Activated CD4-positive, alpha-beta T cell treated with anti-CD3 and anti-CD28 coated beads, Interleukin-2, amount 50 U/mL, for 24 hours (primary cell): ENCODE measurements at places on chromosomes 12 and 14.
A peak's percentile ranks its signal among the peaks of the same experiment; 100 is the strongest.

GRCh38 chr12:113674302-113674701 is 202.6 kb upstream of the LHX5 start:
- DNase-seq: no peak

DNA sequence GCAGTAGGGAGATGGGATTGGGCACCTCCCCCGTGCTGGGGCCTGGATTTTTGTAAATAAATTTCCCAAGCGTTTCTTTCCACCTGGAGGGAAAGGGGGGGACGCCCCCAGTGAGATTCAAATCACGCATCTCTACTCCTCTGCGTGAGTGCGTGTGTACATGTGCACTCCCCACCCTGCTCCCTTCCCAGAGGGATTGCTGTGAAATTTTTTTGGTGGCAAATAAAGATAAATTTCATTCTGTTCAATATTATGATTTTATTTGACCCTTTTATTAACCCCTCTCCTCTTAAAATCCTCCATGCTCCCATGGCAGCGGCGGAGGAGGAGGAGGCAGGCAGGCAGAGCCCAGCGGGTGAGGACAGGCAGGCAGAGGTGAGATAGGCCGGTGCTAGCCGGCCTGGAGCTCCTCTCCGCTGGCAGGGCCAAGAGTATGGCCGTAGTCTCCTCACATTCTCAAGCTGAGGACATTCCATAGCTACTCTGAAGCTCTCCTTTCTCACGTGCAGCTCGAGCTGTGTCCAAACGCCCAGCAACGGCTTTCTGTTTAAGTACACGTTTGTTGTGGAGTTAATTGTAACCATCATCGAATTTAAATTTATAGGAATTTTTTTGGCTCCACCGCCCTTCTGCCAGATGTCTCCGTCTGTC is 1.5 kb upstream of the HOTAIR start:
- DNase-seq: no peak

- DNase-seq: no peak
Observed at GRCh38 chr14:104423701-104424405, 155.7 kb upstream of the C14orf180 start.

- no peak for DNase-seq
Observed at GRCh38 chr12:106128585-106129328, 10.0 kb downstream of the NUAK1 start.

DNA sequence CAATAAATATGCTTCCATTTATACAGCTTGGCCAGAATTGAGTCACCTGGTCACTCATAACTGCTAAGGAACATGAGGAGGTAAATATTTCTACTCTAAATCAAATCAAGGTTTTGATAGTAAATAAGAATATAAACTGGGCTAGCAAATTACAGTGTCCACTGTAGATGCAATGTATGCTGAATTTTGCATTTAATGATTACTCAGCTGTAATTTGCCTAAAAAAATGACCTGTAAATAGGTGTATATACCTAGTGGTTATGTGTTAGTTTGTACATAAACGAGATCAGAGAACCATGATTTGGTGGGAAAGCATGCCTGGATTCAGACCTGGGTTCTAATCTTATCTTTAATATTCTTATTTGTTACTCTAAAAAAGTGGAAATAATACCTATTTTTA is 76.6 kb upstream of the CNTN1 start:
- DNase-seq: no peak

GRCh38 chr12:111271674-111272418 is 97.0 kb downstream of the PHETA1 start:
- DNase-seq: no peak

DNA sequence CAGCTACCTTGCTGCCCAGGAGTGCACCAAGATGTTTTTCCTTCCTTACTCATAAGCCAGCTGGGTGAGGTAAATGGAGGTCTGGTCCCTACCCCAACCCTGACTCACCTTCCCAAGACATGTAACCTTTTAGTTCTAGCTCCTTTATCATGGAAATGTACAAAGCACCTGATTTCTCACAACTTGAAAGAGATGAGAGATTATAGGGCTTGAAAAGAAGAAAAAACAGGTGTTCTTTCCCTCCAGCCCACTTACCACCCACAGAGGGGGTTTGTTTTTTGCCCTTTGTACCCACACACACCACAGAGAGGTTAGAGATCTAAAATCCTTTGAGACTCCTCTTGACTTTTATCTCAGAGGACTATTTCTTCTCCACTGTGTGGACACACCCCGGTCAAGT is 21.1 kb downstream of the PLXNC1 start:
- DNase-seq: no peak

DNA sequence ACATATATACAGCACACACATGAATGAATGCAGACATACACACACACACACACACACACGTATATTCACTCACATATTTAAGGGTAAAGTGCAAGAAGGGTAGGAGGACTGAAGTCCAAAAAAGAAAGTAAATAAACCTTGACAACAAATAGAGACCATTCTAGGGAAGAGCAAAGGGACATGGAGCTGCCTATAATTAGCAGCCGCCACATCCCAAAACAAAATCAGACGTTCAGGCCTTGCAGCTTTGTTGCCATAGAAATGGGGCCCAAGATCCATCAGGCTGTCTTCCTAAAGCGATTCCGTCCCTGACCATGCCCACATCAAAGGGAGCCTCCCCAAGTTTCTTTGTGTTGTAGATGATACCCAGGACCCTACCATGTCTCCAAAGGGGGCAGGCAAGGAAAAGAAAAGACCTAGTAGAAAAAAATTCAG is 703.5 kb upstream of the TBX3 start:
- DNase-seq: no peak

- peak; percentile 56 for DNase-seq
Observed at GRCh38 chr14:54776361-54777001, 126.1 kb downstream of the GCH1 start.

GRCh38 chr14:105836160-105836559 is 309.8 kb downstream of the TMEM121 start:
- DNase-seq: no peak

DNA sequence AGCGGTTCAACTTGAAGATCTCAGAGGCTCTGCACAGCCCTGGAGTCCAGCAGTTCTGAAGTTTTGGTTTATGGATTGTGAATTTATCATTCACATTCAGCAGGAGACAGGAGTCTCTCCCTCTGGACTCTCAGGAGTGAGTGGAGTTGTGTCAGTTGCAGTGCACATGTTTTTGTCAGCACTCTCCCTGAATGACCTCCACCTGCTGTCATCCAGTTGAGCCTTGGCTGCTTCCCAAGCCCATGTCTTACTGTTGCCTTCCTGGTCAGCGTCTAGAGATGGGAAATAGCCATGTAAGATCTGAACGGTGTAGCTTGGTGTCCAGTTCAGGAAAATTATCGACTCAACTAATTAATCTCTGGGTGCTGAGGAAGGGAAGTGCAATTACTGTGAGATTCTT is 133.2 kb downstream of the PRKCH start:
- DNase-seq: no peak

GRCh38 chr12:65196762-65197567 is 27.6 kb downstream of the LEMD3 start:
- DNase-seq: no peak

DNA sequence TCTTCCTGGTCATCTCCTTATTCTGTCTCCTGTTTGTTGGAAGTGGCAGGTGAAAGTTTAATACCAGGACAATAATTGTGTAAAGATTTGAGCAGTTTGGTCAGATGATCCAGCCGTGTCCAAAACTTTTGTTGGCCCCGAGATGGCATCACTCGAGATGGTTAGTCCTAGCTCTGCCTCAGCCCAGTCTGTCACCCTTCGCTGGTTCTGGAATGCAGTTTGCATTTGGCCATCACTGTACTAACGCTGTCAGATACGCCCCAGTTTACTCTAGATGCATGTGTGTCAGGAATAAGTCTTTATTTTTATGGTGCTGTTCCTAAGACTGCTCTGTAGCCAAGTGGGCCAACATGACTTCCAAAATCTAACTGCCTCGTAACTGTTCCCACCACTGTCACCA is 79.6 kb downstream of the MOK start:
- DNase-seq: no peak

DNA sequence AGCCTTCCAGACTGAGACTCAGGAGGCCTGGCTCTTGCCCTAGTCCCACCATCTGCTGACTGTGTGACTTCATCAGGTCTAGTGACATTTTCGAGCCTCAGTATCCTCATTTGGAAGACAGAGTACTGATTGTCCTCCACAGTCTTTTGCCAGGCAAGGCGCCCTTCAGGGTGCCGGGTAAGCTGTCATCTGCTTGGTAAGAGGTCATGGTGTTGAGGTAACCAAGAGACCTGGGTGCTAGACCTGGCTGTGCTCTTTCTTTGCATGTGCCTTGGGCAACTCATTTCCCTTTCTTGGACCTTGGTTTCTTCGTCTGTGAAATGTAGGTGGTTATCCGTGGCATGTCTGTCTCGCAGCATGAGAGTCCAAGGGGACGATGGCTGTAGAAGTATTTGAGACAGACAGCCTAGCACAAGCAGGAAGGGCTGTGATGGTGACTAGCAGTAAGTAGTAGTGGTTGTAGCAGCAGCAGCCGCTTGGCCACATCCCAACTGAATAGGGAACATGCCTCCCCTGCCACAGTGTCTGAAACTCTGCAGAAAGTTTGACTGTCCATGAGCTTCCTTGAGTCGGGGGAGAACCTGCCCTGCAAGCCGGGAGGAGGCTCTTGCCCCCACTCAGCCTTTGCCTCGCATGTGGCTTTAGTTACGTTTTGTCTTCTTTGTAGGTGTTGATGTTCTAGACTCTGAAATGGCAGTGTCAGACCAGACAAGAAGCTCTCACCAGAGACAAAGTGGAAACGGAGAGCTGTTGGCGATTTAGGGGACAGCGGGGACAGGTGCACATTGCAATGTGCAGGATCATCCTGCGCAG is 40.3 kb downstream of the EVL start:
- DNase-seq: no peak

- no peak for DNase-seq
Observed at GRCh38 chr14:36214476-36215216, 38.1 kb upstream of the PTCSC3 start.

GRCh38 chr12:90854136-90854689 is 100.8 kb downstream of the CCER1 start:
- DNase-seq: peak; percentile 4

DNA sequence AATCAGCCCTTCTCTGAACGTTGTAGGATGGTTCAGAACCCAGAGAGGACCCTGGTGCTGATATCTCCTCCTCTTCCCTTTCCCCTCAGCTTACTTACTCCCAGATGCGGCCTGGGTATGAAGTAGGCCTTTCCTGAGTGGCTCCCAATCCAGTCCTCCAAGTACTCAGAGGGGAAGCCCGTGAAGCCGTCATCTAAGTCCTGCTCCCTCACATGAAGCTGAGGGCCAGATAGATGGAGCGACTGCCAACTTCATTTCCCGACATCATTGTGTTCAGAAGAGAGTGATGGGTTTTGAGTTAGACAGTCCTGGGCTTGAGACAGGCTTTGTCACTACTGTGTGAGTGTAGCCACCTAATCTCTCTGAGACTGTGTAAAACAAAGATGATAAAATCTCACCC is 2.7 kb downstream of the APOLD1 start:
- DNase-seq: no peak

- DNase-seq: no peak
Observed at GRCh38 chr12:123036466-123037285, 56.2 kb downstream of the ARL6IP4 start.

DNA sequence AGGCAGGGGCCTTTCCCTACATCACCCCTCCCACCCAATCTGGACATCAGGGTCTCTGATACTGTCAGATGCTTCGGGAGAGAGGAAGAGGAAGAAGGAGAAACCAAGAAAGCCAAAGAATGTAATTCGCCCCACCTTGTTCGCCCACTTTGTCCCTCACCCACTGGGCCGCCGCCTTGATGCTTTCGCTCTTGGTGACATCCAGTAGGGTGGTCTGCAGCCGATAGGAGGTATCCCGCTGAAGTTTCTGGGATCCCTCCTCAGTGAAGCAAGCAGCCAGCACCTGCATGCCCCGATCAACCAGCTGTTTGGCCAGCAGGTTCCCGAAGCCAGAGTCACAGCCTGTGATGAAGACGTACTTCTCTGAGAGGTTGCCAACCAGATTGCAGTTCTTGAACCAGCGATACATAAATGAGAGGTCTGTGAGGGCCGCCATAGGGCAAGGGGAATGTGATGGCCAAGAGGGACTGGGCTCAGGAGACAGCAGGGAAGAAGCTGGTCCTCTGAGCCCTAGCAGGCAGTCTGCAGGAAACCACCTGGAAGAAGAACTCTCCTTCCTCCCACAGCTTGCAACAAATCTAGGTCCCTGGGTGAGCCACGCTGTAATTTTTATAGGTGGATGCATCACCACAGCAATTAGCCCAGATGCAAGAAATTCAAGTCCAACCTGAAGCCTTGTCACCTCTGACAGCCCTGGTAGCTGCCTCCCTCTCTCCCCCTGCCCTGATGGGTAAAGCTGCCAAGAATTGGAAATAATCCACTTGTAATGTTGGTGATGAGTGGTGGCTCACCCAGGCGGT is at the start of gene SDR9C7:
Gene SDR9C7, minus strand, starts transcription at position 583 of the 800 bp plus-strand sequence. Its CDS starts 147 bp downstream, at position 436.
- no peak for DNase-seq

DNA sequence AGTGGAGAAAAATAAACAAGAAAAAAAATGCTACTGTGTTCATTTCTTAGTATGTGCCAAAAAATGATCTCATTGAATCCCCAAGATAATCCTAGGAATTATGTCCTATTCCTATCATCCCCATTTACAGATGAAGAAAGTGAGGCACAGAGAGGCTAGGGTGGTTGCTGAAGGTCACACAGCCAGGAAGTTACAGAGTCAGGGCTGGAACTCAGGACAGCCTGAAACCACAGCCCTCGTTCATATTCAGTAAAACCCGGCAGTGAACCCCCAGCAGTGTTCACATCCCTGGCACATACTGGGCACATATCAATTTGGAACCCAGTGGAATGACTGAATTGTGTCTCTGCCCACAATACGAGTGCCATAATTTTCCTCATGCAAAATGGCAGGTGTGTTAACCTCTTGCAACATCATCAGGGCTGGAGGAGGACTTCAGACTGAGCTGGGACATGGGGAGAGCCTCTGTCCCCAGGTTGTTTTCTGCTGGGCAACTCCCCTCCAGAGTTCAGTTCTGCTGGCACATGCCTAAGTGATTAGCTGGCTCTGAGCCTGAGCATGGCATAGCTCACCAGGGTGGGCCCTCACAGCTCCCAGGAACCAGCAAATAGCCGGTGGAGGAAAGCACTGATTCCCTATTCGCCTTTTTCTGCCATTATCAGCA is 2.0 kb upstream of the PPP1CC start:
- no peak for DNase-seq

- DNase-seq: no peak
Observed at GRCh38 chr12:17060260-17060659, 454.3 kb upstream of the LMO3 start.

DNA sequence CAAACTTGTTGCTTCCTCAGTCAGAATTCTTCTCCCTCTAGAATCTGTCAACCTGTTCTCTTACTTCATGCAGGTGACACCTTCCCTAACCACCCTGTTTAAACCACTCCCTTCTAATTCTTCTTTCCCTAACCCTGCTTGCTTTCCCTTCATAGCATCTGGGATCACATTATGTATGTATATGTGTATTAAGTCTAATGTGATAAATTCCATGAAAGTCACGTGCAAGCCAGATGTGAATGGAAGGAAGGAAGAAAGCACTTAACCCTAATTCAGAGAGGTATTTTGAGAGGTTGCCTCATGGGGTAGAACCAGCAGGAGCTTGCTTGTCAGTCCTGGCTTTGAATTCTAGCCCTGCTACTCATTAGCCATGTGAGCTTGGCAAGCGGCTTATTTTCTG is 340.0 kb downstream of the TRHDE start:
- DNase-seq: no peak
